ENCODE measurements at places on chromosomes 3 and 15.
A peak's percentile ranks its signal among the peaks of the same experiment; 100 is the strongest.

- DNase-seq, result no peak
Observed at GRCh38 chr3:135762188-135762856, 203.2 kb upstream of the PPP2R3A start.

- no peak for DNase-seq
Observed at GRCh38 chr3:101988596-101988995, 139.3 kb downstream of the NFKBIZ start.

- no peak for DNase-seq
Observed at GRCh38 chr15:91291673-91292072, 191.6 kb downstream of the SV2B start.

GRCh38 chr3:48034000-48034516 lies 17.8 kb upstream of the MAP4 start:
- DNase-seq, result no peak

DNA sequence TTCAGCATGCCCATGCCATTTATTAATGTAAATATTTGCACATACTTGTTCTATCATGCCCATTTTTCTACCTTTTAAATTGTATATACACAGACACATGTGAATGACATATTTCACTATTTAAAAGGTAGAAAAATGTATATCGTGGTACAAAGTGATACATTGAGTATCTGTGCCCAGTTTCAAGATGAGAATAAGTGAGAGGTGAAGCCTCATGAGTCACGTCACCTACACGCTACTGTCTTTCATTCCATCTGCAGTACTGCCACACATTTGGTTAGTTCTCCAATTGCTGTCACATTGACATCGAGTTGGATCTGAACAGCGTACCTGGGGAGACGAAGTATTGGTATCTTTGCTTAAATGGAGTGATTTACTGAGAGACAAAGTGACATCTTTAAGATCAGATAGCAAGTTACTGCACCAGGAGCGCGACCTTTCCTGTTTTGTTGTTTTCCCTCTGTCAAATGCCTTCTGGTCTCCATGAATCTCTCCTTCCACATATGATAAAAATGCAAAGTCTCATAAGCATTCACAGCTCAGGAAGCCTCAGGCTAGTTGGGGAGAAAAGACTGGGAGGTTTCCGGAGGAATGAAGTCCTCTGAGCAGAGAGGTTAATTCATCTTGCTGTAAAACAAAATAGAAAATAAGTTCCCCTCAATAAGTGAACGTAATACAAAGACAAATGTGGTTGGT lies 12.0 kb downstream of the GREM1 start:
- DNase-seq, result no peak

DNA sequence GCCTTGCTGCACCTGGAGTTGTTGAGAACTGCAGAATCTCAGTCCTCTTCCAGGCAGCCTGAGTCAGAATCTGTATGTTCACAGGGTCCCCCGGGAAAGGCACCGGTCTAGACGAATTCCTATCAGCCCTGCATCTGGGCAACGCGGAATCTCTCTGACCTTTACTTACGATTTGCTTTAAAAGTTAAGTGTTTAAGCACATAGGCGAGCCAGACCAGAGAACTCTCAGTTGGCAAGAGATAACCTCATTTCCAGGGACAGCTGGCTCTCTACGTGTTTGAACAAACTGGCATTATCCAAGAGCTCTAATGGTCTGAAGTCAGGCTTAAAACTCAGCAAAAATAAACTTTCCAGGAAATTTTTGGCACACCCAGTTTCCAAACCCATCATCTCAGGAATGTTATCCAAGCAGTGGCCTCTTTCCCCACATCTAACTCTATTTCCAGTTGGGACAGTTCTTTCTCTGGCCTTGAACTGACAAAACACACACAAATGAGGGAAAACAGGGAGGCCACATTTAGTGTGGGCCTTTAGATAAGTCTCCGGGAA lies 53.4 kb downstream of the HES1 start:
- no peak for DNase-seq

GRCh38 chr3:101531473-101532086 lies 18.6 kb upstream of the SENP7 start:
- peak; percentile 51 for DNase-seq

DNA sequence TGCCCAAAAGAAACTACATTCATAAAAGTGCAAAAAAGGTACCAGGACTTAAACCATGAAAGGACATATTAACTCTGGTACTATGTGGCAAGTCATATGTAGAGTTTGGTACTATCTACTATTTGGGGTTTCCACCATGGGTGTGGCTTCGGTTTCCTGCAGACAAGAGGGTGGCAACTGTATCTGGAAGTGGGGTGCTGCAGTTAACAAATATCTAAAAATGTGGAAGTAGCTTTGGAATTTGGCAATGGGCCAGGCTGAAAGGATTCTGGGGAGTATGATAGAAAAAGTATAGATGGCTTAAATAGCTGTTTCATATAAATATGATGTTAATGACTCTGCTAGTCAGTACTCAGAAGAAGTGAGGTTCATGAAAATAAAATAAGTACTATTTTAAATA lies 44.0 kb downstream of the PLSCR2 start:
- DNase-seq, result no peak

DNA sequence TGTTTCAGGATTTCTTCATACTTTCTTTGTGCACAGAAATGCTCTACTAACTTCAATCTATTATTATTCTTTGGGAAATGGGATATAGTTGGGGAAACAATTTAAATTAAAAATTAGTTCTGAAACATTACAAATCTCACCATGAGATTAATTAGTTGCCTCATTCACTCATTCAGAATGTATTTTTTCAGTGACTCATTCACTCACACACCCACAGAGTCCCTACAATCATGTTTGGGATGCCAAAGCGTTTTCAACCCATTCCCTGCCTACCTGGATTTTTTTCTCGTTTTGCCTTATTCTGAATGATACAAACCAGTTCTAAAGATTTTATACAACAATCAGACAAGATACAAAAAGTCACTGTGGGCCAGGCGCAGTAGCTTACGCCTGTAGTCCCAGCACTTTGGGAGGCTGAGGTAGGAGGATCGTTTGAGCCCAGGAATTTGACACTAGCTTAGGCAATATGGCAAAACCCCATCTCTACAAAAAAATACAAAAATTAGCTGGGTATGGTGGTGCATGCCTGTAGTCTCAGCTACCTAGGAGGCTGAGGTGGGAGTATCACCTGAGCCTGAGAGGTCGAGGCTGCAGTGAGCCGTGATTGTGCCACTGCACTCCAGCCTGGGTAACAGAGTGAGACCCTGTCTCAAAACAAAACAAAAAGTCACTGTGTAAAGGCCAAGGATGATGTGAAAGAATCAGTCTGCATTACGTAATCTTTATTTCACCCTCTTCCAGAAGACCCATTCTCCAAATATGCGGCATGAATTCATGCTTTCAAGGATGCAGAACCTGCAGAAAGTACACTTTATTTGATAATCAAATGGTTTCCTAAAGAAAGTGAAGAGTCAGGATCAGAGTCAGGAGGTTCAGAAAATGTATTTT lies 34.8 kb upstream of the ARHGEF3 start:
- no peak for DNase-seq

DNA sequence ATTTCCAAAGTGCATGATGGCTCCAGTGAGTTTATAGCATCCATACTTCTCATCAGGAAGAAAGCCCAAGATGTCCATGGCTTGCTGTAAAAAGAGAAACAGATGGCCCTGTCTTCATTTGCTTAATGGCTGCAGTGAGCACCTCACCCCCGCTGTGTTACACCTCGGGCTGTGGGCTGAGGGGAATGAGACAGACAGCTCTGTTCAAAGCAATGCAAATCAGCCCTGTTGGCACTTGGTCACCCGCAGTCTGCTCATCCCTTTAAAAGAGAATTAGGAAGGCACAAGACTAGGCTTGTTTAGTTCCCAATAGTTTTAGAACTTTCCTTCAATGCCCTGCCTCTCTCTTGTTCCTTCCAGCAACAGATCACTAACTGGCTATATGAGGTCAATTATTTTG lies 25.2 kb downstream of the MYH15 start:
- DNase-seq, result no peak

DNA sequence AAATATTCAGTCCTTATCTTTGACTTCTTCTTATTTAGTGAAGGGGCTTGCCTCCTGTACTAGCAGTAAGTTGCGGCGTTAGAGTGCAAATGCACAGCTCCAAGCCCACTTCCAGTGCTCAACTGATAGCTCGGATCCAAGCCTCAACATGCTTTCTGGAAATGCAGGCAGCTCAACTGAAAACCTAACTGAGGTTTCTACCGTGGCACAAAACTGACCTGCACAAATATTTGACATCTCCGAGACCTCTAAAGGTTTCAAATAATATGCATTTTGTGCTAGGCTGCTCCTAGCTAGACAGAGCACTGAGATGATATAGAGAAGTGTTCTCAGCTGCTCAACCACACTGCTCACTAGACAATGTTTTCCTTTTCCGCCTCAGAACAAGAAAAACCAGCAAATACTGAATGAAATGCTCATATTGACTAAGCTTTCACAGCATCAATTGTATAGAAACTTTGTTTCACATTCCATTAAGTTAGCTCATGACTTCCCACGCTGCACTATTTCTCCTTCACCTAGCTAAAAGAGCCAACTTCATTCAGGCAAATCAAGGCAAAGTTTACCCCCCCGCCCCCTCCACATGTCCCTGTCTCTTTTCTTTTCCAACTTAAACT lies 822 bp downstream of the ZNF385D start:
- no peak for DNase-seq

DNA sequence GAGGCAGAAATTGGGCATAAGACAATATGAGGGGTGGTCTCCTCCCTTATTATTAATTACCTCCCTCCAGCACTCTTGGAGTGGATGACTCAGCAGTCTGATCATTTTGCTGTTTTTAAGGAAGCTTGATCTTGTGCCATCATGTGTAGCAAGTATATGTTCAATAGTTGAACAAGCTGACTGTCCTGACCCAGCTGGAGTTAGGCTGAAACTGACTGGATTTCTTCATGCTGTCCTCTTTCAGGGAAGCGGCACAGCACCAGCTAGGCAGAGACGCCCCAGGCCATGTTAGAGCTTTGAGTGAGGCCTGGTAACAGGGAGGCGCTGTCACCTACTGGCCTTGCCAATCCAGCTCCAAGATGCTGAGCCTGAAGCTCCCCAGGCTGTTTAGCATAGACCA lies 54.4 kb upstream of the KIF23 start:
- DNase-seq, result no peak

DNA sequence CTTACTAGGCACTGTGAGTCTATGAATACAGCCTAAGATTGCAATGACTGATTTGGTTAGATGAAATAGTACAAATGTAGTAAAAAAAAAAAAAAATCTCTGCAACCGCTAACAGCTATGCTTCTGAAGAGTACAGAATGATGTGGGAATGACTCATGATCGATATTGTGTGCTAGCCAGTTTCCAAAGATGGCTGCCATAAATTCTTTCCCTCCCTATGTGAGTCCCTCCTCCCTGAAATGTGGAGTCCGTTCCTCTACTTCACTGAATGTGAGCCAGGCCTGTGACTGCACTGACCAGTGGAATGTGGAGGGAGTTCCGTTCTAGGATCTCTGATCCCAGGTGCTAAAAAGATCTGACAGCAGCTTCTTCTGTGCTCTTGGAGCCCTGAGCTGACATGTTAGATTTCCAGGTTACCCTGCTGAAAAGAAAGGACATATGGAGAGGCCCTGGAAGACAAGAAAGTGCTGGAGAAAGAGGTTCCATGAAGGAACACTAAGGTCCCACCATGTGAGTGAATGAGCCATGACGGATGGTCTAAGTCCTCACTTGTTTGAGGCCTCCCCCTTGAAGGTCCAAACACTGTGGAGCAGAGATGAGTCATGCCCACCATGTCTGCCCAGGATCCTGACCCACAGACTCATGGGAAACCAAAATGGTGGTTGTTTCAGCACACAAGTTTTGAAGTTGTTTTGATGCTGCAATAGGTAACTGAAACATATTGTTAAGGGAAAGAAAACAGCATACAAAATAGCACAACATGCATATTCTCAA lies 46.3 kb downstream of the DGKG start:
- DNase-seq, result no peak

GRCh38 chr3:108403686-108404345 lies 106.6 kb downstream of the MYH15 start:
- no peak for DNase-seq

DNA sequence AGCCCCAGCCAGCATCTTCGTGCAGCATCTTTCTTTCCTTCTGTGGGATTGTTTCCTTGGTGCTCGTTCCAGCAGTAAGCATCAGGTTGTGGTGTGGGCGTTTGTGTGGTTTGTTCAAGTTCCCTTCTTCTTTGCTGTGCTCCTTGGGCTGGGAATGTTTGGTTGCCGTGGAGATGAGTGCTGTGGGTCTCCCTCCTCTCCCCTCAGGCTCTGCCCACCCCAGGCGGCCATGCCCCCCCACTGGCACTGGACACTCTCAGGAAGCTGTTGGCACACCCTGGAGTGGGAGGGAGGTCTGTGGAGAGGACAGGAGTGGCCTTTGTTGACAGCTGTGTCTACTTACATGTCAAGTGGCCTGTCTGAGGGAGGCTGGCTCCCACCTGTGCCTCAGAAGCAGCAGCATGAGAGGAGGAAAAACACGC lies 46.5 kb upstream of the SACM1L start:
- DNase-seq, result no peak

DNA sequence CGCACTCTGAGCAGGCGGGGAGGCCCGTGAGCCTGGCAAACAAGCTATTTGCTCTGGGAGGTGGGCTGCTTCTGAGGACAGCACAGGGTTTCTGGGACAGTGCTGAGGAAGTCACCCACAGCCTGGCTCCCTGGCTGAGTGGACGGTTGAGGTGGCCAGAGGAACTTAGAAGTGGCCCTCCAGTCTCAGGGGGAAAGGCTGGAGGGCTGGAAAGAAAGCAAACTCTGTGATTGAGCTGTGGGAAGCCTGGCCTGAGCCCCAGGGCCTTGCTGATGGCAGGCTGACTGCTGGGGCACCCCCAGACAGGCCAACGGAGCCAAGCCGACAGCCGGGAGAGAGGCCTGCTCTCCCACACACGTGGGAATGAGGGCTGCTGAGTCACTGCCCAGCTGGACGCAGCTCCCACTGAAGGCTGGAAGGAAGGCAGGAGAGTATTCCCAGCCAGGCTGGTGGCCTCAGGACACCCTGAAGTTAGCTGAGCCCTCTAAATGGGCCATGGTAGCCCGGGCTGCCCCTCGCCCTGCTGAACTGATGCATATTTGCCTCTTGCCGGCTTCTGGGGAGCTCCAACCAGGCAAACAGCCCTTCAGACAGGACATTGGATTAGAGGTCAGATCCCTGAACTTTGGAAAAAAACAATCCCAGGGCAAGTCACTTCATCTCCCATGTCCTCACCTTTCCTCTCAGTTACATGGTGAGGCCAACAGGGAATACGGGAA lies 98.0 kb upstream of the TLE3 start:
- no peak for DNase-seq

- no peak for DNase-seq
Observed at GRCh38 chr15:49423021-49423420, at the start of gene FGF7. Gene FGF7, plus strand, starts transcription at chr15:49423242. Its CDS starts 1,056 bp downstream, at chr15:49424298.

Measured in CD4-positive, alpha-beta memory T cell (primary cell).